Activated effector memory CD4-positive, alpha-beta T cell treated with Interleukin-2 at 50 U/mL for 16 hours (primary cell): ENCODE measurements at places on chromosomes 3 and 15.

- DNase-seq: no peak
Measured at GRCh38 chr15:27210176-27210575, 239.2 kb downstream of the GABRG3 start.

DNA sequence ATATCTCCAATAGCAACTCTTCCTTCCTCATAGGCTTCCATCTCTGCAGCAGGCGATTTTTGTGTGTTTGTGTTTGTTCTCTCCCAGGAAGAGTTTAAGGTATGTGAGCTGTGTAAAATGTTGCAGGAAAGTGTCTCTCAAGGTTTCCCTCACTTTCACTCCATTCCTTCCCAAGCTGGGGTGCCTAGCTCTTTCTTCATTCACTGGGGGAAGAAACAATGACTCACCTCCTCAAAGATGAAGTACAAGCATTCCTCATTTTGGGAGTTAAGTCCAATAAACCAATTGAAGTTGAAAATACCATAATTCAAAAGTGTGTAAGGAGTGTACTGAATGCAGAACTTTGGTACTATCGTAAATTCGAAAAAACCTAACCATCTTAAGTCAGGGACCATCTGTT is 422.7 kb upstream of the CFAP20DC start:
- DNase-seq: no peak

- DNase-seq: no peak
Measured at GRCh38 chr3:118778201-118778600, 256.4 kb downstream of the IGSF11 start.

GRCh38 chr3:17176757-17177156 is 292.0 kb downstream of the PLCL2 start:
- DNase-seq: no peak

DNA sequence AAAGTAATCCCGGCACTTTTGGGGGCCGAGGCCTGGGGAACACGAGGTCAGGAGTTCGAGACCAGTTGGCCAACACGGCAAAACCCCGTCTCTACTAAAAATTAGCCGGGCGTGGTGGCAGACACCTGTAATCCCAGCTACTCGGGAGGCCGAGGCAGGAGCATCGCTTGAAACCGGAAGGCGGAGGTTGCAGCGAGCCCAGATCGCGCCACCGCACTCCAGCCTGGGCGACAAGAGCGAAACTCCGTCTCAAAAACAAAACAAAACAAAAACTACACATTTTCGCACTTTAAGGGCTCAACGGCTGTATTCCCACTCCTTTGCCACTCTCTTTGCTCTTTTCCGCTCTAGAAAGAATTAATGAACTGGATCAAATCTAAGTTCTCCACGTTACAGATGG is 763 bp upstream of the TRNT1 start:
- no peak for DNase-seq

GRCh38 chr3:36894914-36895313 is 49.9 kb downstream of the TRANK1 start:
- no peak for DNase-seq

DNA sequence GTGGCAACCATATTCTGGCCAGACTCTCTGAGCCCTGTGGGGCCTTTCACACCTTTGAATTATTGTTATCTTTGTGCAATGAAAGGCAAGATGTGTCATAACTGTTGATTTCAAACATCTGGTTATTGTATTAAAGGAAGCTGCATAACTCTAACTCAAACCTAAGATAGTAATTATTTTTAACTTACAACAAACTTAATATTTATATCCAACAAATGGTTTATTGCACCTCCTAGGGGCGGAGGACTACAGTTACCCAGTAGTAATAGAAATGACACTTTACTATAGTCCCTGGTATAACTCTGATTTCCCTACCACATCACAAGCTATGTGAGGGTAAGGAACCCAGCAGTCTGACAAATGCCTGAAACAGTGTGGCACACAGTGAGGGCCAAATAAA is 363.9 kb upstream of the SUCLG2 start:
- no peak for DNase-seq

GRCh38 chr3:195011231-195011834 is 259.6 kb downstream of the XXYLT1 start:
- DNase-seq: no peak

GRCh38 chr15:69783211-69783610 is 314.5 kb downstream of the TLE3 start:
- DNase-seq: no peak

DNA sequence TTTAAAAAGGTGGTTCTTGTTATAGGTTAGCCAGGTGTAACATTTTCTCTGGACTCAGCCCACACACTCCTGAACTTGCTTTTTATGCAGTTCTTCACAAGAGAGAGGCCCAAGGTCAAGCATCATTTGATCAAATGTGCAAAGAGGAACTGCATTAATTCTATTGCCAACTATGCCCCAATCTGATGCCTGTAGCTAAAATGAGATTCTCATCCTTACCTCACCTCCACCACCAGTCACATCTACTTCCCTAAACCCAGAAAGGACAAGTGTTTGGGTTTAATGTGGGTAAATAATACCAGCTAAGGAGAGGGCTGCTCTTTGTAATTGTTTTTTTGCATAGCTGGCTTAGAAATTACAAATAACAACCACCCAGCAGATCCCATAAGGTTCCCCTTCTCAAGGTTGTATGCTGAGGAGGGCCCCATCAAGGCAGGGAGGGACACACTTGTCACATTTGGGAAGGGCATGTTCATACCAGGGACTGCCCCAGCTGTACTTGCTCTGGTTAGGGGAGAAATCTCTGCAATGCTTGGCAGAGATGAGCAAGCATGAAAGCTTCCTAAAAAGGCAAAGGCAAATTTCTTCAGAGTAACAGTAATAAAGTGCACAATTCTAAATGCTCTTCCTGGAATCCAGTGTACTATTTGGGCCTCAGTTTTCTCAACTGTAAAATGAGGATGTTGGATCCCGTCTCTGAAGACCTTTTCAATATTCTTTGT is 76.2 kb downstream of the TGFBR2 start:
- DNase-seq: no peak

GRCh38 chr3:169394316-169394715 is 269.2 kb downstream of the MECOM start:
- no peak for DNase-seq

DNA sequence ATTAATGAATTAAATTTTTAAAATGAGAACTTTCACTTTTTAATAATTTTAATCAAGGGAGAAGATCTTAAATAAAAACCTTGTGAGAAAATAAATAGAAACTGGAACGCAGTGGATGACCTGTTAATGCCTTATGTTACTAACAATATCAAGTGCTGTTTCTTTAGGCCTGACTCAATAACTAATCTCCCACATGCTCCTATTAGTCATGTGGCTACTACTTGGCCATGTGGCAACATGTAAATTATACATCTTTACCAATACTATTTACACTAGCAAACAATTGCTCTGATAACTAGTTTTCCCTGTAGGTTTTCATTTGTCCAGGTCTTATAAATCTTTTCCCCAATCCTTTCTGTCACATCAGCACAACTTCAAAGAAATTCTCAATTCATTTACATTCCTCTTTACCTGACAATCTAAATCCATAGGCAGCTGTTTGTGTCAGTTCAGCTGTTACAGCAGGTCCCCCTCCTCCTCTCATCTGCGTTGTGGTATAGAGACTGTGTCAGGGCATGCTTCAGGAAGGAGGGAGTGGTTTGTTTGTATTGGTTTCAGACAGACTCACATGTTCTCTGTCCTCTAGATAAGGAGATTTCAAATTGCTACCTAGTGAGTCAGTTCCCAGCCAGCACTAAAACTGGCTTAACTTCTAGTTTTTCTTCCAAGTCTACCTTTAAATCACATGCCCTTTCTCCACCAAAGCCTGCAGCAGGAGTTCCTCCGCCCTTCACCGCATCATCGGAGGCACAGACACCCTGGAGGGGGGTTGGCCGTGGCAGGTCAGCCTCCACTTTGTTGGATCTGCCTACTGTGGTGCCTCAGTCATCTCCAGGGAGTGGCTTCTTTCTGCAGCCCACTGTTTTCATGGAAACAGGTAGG is 11.3 kb upstream of the C3orf52 start:
- no peak for DNase-seq

- no peak for DNase-seq
Measured at GRCh38 chr3:64399205-64399800, 174.0 kb upstream of the PRICKLE2 start.

DNA sequence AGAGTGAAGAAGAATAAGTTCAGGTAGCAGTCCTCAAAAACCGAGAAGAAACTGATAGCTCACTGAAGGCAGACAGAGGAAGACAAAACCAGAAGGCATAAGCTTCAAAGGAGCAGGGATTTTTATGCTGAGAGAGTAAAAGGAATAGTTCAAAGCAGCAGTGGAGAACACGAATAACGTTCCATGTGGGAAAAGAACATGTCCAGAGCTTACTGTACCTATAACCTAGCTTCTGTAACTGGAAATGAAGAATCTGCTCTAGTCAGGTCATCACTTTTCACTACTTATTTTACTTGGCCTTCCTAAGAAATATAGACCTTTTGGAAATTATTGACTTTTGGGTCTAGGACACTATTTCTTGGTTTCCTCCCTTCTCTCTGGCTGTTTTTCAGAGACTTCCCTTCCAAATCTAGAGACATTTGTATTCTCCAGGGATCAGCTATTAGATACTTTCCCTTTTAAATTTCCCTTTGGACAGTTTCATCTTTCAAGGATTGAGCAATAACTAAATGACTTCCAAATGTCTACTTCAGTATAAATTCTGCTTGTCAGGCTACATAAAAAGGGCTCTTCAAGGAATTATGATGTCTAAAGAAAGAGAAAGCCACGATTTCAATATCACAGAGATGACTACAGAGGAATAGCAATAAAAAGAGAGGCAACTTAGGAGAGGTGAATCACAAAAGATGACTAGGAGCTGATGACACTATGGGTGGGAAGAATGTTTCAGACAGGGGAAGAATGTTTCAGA is 46.7 kb downstream of the UBE3A start:
- no peak for DNase-seq

DNA sequence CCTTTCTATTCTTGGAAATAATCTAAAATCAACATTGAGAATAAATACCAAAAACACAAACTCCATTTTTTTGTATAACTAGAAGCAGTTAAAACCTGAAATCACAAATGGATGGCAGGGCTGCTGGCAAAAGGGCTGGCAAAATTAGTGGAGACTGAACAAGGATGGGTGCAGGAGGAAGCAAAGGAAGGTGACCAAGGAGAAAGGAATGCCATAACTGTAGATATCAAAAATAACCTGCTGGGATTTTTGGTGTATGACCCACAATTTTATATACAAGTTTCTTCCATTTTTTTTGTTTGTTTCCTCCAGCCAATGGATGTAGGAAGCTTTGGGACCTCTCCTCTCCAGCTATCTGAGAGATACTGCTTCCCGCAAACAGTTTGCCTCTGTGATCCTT is 12.7 kb downstream of the CFAP44 start:
- no peak for DNase-seq

- no peak for DNase-seq
Measured at GRCh38 chr3:71288269-71288930, 295.1 kb downstream of the FOXP1 start.

GRCh38 chr15:98938105-98938417 is 69.5 kb downstream of the PGPEP1L start:
- DNase-seq: no peak

DNA sequence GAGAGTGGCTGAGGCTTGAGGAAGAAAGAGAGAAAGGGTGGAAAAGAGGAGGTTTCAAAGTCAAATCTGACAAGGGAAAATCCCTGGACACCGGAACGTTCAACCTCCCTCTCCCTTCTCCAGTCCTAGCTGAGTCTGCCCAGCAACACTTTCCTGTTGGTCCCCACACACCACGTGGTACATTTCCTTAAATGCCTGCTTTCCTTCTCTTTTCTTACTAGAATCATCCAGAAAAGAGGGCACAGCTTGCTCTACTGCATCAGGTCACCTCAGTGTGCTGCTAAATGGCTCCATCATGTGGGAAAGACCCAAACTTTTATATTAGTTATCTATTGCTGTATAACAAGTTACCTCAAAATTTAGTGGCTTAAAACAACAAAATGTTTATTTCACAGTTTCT is 181.2 kb downstream of the NECTIN3 start:
- no peak for DNase-seq

DNA sequence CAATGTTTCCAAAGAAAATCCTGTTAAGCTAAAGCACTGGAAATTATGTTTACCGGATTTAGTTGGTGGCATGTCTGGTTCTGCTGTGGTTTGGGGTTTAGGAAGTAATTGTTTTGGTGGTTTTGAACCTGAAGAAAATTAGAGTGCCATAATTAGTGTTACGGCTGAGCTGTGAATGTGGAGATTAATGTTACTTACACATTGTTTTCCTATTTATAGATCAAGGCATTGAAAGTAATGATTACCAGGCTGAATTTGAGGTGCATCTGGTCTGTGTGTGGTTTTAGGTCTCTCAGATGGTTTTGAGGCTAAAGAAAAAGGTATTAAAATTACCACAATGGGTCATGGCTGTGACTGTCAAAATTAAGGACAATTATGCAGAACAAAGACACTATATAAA is 128.9 kb downstream of the TFG start:
- no peak for DNase-seq

DNA sequence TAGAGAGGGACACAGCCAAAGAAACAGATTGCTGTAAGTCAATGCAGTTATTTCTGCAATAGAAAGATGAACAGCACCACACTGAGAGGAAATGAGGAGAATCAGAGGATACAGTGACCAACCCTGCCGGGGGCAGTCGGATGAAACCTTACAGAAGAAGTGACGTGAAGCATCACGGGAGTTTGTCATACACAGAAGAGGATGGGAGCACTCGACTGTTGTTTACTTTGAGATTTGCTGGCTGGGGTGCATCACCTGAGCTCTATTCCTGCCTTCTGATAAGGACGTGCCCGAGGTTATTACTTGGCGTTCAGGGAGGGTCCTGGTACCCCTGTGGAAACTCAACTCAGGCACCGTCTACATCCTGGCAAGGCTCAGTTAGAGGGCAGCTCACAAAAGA is 45.4 kb downstream of the MAGEF1 start:
- no peak for DNase-seq

GRCh38 chr3:57583544-57583943 is 13.6 kb downstream of the ARF4 start:
- no peak for DNase-seq

DNA sequence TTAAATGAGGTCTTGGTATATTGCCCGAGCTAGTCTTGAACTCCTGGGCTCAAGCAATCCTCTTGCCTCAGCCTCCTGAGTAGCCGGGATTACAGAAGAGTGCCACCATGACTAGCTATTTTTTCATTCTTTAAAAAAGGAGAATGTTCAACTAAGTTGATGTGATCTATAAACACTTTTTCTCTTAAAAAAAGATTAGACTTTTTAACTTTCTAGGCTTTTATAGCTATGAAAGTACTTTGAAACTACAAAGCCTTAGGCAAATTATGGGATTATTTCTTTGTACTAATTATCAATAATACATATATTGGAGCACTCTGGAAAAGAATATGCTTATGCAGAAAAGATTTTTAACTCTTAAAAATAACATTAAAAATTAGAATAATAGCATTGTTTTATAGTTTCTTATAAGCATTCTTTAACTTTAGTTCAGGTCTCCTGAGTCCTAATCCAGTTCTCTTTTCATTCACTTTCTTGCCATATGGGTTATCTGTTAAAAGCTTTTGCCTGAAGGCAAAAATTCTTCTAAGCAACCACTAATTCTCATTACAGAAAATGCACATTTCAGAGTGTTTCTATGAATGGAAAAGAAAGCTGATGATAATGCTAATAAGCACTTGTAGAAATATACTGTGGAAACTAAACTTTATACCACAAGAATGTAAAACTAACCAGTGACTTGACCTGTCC is 87.8 kb downstream of the DPPA2 start:
- DNase-seq: no peak

GRCh38 chr15:85011160-85011571 is 29.5 kb downstream of the PDE8A start:
- no peak for DNase-seq

- no peak for DNase-seq
Measured at GRCh38 chr3:58737644-58738043, 71.1 kb upstream of the FAM3D start.

GRCh38 chr3:55481744-55482495 is 5.2 kb downstream of the WNT5A start:
- no peak for DNase-seq
